NCI-H1417 (cell line): ENCODE measurements at places on chromosomes 7 and 10.

DNA sequence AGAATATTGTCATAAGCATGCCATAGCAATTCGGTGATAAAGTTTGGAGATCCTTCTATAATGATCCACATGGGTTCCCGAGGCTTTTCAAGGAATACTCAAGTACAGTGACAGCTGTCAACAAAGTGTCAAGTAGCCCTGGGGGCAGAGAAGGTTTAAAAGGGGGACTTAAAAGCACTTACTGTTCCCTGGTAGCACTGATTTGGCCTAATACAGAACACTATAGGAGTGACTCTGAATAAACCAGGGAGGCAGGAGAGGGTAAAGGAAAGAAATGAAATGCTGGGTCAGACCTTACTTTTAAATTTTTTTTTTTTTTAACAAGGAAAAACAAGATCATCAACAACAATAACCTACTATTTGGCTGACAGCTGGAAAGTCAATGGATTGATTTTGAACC is 20.1 kb downstream of the CHCHD3 start:
- no peak for DNase-seq

- DNase-seq: no peak
These were observed 122.8 kb downstream of the CUBN start for GRCh38 chr10:17006631-17007417.

DNA sequence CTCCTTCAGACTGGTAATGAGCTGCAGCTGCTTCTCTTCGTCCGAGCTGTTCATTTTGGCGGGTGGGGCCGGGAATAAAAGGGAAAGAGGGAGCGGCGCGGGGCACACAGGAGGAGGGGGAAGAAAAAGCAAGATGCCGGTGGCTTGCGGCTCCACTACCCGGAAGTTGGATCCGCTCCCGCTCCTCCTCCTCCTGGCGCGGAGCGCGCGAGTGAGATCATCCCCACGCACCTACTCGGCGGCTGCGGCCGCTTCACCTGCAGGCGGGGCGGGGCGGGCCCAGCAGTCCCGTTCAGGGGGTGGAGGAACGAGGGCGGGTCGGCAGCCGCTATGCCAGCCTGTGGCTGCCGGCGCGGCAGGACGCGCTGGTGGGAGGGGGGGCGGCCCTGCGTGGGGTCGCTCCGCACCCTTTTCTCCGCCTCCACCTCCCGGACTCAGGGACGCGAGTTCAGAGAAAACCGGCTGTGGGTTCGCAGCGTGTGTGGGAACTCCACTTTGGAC is at the start of gene SHTN1:
TSS of gene SHTN1 (minus strand) at position 162 of the 501 bp plus-strand sequence. CDS start at position 54, 108 bp downstream.
- peak; percentile 65 for DNase-seq

- DNase-seq: no peak
These were observed 52.0 kb downstream of the EEPD1 start for GRCh38 chr7:36204929-36205635.

- DNase-seq: no peak
These were observed 150.1 kb upstream of the TCF7L2 start for GRCh38 chr10:112799726-112800510.

DNA sequence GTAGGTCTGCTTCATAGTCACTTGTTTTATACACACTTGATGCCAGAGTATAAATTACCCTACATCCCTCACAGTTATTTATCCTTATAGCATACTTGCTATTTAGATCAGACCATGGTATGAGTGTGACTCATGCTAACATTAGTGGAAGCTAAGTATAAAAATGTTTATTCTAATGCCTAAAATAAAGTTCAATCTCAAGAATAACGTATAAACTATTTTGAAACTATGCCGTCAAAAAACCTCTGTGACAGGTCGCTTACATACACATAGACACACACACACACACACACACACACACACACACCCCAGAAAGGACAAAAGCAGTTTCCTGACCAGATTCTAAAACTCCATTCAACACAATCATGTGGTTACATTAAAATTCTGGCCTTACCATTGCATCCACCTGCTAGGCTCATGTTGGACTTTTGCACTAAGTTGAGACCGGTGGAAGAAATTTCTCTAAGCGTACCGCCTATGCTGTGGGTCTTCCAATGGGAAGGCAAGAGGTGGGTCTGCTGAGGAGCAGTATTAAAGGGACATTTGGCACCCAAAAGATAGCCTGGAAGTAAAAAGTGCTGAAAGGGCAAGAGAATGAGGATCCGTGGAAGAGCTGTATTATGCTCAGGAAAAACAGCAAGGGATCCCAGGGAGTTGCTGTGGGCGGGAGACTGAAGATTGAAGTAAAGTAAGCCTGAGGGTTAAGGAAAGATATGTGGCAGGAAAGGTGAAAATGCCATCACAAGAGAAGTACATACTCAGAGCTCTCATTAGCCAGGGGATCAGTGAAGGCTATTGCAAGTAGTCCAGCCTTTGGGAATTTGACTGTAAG is 5.0 kb downstream of the FOXP2 start:
- DNase-seq: peak; percentile 19

DNA sequence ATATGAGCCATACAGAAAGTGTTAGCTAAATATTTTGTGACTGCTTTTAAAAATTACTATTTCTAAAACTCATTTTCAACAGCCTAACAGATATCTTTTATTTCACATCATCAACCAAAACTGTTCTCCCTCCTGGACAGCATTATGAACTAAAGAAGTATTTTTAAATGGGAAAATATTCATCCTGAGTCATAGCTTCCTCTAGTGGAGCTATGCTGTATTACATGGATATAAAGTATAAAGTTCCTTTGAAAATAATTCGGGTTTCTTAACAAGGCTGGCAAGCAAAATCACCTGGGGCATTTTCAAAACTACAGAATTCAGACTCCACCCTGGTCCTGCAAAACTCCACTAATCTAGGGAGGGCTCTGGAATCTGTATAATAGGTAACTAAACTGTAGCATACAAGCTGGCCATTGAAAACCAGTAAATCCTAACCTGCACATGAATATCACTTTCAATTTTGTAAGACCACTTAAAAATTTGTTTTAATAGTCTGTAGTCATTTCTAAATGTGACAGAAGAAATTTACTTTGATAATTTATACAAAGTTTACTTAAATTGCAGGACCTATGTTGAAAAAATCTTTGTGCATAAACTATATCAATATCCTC is 53.5 kb downstream of the SCIN start:
- peak; percentile 72 for DNase-seq

- DNase-seq: no peak
These were observed 12.1 kb downstream of the BRAT1 start for GRCh38 chr7:2542916-2543871.

- no peak for DNase-seq
These were observed 242.6 kb upstream of the HGF start for GRCh38 chr7:82012453-82012852.

DNA sequence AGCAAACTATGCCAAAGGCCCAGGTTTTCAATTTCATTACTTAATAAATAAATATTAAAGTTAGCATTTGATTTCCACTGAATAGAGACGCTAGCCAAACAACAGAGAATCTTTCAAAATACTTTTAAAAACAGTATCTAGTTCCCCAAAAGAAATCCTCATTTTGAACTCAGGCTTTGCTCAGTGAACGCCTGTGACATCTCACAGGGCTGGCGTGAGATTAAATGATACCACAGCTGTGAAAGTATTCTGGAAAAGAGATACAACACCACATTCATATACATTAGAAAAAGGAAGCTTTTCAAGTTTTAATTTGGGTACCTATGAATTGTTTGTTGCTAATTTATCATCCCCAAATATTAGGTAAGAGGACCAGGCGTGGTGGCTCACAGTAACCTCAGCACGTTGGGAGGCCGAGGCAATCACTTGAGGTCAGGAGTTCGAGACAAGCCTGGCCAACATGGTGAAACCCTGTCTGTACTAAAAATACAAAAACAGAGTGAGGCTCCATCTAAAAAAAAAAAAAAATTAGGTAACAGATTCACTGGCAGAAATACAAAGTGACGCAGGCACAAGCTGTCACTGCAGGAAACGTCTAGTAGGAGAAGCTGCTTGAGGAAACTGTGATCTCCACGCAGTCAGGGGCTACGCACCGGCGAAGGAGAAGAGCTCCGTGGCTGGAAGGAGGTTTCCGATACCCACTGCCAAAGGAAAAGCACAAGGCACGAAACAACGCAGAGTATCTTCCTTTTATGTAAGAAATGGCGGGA is 50.0 kb downstream of the AMZ1 start:
- no peak for DNase-seq

GRCh38 chr7:47654672-47655298 is 72.9 kb upstream of the TNS3 start:
- no peak for DNase-seq

DNA sequence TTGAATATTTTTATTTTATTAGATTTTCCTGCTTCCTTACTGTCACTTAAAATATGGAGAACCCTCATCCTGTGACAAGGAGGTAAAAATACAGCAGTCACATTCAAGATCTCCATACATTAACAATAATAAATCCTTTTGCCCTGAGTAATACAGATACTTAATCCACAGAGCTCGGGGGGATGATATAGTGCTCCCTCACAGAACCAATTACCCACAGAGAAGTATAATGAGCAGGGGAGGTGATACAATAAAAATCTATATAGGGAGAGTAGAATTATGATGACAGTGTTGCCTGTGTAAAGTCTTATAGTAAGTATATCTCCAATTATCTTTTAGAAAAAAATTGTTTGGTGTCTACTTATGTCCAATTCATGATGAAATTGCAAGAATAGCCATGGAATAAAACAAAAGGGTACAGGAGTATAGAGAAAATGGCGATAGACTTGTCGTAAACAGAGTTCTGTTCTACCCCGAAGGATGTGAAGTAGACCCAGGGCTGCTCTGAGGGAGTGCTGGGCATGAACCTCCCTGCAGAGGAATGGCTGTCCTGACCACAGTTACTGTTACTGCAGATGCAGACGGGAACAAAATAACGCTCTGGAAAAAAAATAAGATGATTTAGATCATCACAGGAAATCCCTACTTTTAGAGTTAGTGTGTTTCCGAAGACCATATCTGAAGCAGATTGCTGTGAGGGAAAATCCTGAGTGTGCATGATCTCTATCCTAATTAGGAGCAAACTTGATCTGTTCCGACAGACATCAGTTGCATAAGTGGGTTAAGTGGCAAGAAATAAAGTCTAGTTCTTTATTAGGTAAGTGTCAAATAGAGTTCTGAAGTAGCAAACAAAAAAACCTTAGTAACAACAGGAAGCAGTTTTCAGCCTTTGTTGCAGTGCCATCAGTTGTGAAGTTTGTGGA is 123.7 kb downstream of the KAT6B start:
- DNase-seq: no peak

DNA sequence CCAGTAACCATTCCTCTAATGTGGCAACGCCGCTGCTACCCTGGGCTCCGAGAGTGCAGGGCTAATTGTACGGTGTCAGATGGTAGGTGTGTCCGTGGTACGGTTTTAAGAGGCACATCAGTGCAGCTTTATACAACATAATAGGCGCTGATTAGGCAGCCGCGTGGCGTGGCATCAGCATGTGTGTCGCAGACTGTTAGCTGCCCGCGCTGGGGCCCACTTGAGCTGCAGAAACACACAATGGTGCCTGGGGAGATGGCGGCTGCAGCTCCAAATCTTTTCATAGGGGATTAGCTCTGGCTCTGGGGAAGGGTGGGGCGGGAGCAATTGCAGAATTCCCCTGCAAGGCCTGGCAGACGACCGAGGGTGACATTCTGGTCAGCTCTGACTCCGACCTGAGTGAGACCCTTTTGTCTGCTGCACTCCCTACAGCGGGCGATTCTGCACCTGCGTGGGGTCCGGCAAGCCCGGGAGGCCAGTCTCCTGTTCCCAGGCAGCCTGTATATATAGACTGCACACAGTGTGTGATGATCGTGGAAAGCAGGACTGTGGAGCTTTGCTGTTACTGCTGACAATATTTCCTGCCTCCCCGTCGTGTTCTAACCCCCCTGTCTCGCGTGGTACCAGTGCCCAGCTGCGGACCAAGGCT is 722.7 kb upstream of the CELF2 start:
- DNase-seq: peak; percentile 1

GRCh38 chr7:148336411-148336810 is 254.2 kb upstream of the C7orf33 start:
- DNase-seq: no peak

DNA sequence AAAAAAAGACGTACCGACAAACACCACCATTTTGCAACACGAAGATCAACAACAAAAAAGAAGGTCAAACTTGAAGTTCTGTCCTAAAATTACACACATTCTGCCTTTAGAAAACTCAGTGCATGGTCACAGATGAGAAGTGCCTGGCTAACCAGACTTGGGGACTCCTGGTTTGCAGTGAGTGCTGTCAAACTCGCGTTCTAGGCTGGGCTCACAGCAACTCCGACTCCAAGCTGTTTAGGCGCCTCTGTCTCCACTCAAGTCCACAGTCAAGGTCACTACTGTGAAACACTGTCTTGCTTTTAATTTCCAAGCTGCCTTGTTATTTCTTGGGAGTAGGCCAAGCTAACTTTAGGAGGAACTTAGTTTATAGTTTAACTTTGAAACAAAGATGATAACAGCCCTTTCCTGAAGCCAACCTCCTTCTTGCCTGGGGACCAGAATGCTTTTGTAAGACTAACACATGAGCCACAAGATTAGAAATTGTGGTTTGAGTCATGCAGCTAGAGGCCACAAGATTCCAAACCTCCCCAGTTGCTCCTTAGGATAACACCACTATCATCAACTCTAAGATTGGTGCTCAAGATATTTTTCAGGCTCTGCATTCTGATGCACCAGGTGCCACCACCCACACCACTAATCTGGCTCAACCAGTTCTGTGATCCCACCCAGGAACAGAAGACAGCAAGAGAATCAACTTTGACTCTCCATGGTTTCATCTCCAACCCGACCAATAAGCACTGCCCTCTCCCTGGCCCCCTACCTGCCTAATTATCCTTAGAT is 1.1 kb upstream of the DNAAF5 start:
- DNase-seq: no peak

- no peak for DNase-seq
These were observed 34.5 kb downstream of the COL1A2 start for GRCh38 chr7:94429153-94429552.

GRCh38 chr10:21944727-21945386 is 58.7 kb downstream of the DNAJC1 start:
- DNase-seq: no peak

DNA sequence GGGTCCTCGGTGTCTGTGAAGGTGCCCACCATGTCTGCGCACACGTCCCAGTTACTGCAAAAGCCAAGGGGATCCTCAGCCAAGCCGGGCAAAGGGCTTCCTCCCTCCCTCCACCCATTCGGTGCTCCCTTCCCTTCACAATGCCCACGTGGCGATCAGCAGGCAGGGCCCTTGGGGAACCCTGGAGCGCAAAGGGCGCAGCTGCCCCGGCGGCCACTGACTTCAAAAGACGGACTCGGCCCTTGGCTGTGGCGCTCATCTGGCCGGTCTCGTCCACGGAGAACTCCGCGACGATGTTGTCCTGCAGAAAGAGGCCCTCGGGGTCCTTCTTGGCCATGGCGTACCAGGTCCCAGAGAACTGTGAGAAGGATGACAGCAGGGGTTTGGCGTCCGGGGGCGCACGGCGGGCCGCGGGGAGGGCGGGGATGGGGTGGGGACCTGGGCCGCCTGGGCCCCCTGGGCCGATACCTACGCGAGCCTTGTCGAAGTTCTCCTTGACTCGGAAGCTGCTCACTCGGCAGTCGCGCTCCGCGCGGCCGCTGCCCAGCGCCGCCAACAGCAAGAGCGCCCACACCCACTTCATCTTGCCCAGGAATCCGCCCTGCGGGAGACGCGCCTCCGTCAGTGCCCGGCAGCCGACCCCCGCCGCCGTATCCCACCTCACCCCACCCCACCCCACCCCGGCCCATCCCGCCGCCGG is 439 bp downstream of the RBP4 start:
- peak; percentile 11 for DNase-seq
